ENCODE measurements at places on chromosomes 3 and 15.
A peak's percentile ranks its signal among the peaks of the same experiment; 100 is the strongest.

DNA sequence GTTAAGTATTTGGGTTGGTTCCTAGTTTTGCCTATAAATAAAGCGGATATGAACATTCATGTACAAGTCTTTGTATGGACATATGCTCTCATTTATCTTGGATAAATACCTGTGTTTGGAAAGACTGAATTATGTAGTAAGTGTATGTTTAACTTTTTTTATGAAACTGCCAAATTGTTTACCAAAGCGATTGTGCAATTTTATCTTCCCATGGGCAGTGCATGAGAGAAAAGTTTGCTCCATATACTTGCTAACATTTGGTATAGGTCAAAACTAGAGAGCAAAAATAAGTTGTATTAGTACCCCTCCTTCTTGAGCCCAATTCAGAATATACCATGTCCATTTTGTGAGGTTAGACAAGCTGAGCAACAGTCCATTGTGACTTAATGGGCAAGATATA lies 502.6 kb downstream of the SQOR start:
- DNase-seq, result no peak

DNA sequence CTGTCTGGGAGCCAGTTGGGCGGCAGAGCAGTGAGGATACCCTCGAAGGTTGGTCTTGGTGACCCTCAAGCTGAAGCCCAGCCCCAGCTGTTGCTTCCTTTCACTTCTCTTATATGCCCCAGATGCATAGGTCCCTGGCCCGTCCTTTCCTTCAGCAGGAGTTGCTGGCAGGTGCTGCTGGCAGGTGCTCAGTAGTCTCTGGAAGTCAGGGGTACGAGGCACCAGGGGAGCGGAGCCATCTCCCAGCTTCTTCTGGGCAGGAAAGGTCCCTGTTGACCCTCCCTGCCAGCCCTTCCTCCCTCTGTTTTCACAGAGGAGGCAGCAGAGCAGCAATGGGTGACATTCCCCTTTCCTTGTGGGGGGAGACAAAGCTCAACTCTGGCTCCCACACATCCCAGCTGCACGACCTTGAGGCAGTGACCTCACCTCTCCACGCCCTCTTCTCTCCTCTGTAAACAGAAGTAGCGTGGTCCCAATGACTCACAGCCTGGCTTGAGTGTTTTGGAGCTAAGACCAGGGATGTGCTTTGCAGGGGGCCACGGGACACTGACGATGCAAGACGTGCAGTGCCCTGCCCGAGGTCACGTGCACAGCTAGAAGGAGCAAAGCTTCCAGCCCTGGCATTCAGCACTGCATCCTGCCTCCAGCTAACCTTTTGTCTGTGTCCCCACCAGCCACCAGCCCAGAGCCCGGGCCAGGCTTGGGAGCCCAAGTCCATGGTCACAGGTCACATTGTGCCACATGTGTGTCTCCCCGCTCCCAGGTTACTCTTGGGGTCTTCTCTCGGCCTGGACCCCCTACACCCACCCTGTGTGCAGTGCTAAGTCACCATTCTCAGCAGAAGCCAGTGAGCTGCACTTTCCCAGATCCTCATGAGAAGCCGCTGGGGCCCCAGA lies 49.7 kb downstream of the SLC6A6 start:
- no peak for DNase-seq

DNA sequence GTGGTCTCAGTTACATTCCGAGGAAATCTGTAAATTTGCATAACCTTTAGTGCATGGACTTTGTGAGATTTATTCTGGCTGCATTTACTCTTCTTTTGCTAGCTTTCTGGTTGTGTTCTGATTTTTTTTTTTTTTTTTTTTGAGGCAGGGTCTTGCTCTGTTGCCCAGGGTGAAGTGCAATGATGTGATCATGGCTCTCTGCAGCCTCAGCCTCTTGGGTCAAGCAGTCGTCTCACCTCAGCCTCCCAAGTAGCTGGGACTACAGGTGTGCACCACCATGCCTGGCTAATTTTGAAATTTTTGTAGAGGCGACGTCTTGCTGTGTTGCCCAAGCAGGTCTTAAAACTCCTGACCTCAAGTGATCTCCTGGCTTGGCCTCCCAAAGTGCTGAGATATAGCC lies 12.6 kb downstream of the RAB5A start:
- no peak for DNase-seq

DNA sequence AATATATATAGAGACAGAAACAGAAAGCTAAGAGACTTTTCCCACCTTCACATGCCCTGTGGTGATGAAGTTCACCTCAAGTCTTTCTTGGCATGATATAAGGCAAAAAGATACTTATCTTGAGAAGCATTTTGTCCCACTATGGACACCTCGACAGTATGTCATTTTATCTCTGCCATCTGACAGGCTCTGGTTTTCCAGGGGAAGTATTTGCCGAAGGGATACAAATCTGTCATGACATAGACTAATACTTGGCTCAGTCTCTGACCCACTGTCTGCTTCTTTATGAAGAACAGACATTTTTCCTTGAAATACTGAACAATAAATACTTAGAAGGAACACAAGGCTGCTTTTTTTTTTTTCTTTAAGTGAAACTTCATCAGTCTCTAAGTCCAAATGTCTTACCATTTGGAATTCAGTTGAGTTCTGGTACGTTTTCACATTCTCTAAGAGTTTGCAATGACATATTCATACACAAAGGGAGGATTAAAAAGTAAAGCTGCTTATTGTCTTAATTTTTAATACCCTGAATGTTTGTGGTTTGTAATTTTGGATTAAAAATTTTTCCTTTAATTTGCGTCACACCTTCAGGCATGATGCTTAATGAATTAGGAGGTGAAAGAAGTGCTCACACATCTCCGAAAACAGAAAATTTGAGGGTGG lies 87.8 kb upstream of the LMOD3 start:
- DNase-seq, result no peak

GRCh38 chr3:10693457-10693856 lies 122.6 kb upstream of the SLC6A11 start:
- no peak for DNase-seq

DNA sequence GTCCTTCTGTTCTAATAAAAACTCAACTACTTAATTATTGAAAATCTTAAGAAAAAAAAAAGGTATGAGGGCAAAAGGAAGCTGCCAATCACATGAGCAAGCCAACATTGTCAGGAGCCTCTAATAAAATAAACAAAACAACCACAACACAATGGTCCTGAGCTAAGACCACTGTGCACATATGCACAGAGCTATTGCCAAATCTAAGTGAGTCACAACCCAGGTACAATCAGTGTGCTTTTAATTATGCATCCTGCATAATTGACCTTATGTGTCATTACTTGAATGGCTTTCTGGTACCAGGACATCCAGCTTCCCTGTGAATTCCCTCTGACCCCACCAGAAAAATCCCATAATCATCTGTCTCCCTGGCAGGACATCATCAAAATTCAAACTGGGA lies 639.8 kb downstream of the MAGI1 start:
- DNase-seq, result no peak

GRCh38 chr3:46092702-46093080 lies 65.4 kb upstream of the XCR1 start:
- DNase-seq, result no peak

GRCh38 chr15:100021653-100022052 lies 288.4 kb upstream of the LYSMD4 start:
- DNase-seq, result no peak

DNA sequence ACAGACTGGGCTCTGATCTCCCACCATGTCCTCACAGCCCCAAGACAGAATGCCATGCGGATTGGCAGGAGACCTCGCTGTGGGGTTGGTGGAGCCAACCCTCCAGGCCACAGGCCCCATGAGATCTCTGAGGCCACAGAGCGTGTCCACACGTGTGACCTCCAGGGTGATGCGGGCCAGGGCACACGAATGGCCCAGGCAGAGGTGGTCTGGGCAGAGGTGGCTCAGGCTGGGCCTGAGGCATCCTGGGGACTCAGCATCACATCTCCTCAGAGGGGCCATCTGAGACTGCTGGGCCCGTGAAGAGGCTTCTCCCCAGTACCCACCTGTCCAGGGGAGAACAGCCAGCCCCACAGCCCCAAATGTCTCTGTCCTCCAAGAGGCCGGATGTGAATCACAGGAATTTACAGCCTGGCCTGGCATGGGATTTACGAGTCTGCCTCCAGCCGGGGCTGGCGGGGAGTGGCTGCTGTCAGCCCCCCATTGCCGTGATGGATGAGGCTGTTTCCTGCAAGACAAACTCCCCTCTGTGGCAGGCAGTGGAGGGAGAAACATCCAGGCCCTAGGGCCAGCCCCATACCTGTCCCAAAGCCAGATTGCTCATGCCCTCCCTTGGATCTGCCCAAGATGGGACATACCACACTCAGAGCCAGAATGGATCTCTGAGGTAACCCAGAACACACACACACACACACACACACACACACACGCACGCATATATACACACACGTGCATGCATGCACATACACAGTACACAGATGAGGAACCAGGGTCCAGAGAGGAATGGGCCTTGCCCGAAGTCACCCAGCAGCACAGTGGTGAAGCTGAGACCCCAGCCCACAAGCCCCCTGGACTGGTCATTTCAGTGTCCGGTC lies 208.3 kb downstream of the TBC1D2B start:
- DNase-seq, result no peak

- no peak for DNase-seq
These were observed 14.6 kb downstream of the ISG20 start for GRCh38 chr15:88653200-88654064.

DNA sequence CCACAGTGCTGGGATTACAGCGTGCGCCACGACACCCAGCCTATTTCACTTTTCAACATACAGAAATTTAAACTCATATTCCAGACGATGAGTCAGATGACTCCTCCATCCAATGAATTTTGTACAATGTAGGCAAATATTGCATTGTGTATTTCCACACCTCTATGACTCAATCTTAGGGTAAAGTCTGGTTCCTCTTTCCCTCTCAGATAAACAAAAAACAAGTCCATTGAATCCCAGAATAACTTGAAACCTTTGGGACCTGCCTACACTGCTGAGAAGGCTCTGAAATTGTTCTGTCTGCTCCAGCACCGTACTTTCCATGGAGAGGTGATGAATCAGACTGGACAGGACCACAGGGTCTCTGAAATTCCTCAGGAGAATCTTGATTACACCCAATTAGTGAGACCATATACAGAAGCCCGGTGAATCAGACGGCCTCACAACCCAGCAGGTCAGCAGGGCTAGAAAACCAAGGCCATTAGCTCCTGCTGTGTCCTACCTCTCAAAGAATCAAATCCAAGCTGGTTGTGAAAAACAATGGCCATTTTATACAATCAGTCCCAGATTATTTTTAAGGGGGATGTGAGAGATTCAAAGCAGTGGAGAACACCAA lies 112.6 kb downstream of the ERC2 start:
- DNase-seq, result no peak

- no peak for DNase-seq
These were observed 22.5 kb downstream of the RHOA start for GRCh38 chr3:49389297-49389696.

- no peak for DNase-seq
These were observed 29.4 kb downstream of the EOGT start for GRCh38 chr3:68984011-68984530.

GRCh38 chr15:100762913-100763834 lies 116.5 kb upstream of the ALDH1A3 start:
- DNase-seq, result no peak

GRCh38 chr3:171226794-171227193 lies 200.3 kb upstream of the SLC2A2 start:
- DNase-seq, result no peak

DNA sequence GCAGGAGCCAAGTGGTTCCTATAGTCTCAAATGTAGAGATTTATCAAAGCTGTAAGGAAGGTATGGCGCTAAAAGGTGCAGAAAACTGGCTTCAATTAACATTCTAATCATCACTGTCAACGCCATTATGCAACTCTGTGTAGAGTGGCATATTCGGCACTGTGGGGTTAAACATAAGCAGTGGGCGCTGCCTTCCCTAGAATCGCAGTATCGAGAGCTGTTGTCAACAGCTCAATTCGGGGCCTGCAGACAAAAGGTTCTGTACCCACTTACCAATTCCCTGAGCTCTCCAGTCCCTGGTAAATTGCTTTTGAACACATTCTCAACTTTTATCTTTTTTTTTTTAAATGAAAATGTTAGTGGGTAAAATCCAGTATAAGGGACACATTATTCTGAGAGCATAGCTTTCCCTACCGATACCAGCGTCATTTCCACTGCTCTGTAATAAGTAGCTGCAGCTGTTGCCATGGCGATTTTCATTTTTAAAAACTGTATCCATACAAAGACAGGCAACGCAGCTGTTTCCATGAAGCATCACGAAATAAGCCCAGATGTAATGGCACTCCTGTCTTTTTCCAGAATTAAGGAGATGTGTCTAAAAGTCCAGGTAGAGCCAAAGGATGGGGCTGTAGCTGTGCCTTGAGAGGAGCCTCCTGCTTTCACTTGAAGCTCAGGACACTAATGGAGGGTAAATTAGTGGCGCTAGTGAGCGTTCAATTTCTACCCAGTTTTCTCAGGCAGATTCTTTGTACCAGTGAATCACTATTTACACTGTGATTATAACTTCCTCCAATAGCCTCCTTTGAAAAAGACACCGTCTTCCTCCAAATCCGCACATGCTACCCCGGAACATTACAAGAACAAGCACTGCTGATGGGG lies 250.3 kb downstream of the SLC9A9 start:
- no peak for DNase-seq

GRCh38 chr3:183619624-183620251 lies 15.7 kb upstream of the KLHL24 start:
- no peak for DNase-seq

GRCh38 chr15:60421544-60421943 lies 23.8 kb upstream of the ANXA2 start:
- no peak for DNase-seq

GRCh38 chr15:97684249-97684648 lies 276.3 kb upstream of the ARRDC4 start:
- DNase-seq, result no peak

DNA sequence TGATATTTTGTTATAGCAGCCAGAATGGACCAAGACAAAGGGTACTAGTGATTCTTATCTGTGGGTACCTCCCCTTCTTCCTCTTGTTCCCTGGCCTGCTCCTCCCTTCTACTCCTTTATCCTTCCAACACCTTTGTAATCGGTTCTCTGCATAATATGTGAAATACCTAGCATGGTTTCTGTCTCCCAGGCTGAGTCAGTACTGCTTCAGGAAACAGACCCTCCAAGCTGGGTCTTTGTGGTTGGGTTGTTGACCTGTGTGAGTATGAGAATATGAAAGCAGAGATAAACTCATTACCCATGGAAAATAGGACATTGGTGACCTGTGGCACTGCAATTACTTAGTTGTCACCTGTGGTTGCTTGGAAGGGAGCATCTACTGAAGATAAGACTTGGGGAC lies 69.3 kb upstream of the KLF13 start:
- DNase-seq, result no peak

GRCh38 chr3:98136631-98137030 lies 6.1 kb downstream of the OR5H1 start:
- no peak for DNase-seq

- peak; percentile 4 for DNase-seq
These were observed 244.5 kb downstream of the CD47 start for GRCh38 chr3:107846279-107846852.

- DNase-seq, result no peak
These were observed 15.7 kb upstream of the RASA2 start for GRCh38 chr3:141471160-141471559.

- DNase-seq, result no peak
These were observed 37.3 kb downstream of the MB21D2 start for GRCh38 chr3:192880313-192880712.
